ENCODE measurements at places on chromosomes 5 and 9.

DNA sequence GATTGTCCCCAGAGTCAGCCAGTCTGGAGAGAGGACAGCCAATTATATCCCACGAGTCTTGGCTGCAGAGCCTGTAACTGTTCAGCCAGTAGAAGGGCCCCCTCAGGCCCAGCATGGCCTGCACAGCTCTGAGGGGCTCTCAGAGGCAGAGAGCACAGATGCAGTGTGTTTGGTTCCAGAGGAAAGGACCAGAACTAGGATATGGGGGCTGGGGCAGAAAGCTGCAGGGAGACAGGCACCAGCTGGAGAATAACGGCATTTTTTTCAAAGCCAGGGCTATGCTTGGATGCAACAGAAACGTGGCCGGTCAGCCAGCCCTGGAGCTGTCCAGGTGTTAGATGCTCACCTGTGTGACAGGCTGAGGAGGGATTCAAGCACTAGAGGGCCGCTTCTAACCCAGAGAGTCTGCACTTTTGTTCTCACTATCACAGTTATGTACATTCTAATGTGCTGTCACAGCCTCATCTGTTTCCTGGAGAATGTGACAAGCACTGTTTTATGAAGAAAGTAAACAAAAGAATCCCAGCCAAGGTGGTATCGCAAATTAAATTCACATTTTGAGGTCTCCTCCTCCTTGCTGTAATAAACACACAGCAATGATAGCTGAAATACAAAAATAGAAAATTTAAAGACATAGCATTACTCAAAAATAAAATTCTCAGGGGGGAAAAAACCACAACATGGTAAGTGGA lies 96.5 kb downstream of the GABBR2 start:
- no peak for DNase-seq

- no peak for DNase-seq
These were observed 530 bp downstream of the TMEFF1 start for GRCh38 chr9:100473276-100474081.

- no peak for DNase-seq
These were observed 167.7 kb downstream of the MACROH2A1 start for GRCh38 chr5:135231289-135231688.

DNA sequence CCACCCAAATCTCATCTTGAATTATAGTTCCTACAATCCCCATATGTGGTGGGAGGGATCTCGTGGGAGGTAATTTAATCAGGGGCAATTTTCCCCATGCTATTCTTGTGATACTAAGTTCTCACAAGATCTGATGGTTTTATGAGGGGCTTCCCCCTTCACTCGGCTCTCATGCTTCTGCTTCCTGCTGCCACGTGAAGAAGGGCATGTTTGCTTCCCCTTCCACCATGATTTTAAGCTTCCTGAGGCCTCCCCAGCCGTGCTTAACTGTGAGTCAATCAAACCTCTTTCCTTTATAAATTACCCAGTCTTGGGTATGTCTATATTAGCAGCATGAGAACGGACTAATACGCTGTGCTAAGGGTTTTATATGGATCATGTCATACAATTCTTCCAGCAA lies 72.3 kb downstream of the TLE4 start:
- no peak for DNase-seq

DNA sequence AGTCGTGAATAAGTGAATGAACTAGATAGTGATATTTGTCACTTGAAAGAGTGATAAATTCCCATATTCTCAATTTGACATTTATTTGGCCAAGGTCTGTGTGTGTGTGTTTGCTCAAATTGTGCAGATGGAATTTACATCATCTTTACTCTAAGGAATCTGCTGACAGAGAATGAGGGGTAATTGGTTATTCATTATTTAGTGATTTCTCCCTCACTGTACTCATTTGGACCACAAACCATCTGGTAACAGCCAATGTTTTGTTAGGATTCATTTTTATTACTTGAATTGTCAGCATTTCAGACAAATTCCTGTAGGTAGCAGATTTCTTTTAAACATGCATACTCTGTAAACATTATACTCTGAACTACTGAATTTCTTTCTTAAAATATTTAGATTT lies 15.6 kb downstream of the VCAN start:
- DNase-seq = no peak

DNA sequence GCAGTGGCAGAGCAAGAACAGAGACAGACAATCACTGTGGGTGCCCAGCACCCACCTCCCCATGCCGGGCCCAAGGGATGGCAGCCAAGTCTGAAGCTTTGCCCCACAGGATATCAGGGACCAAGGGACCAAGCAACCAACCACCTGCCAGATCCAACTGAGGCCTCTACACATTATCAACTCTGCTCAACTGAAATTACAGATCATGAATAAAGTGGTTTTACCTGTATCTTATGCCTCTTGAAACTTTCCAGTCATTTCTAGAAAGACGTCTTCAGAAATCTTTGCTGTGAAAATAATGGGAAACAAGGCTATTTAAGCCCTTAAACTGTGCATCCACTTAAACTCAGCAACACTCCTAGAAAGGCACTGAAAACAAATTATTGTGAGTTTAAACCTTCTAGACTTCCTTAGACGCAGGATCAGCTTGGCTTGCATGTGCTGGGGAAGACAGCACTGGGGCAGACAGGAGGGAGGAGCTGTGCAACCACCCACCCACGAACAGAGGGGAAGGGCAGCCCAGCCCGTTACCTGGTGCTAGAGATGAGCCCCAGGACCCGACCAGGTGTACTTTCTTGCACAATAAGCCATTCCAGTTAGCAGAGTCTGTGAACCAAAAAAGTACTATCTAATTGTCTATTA lies 80.0 kb downstream of the SEMA4D start:
- DNase-seq = no peak

- DNase-seq = no peak
These were observed 61.2 kb upstream of the TAF11L2 start for GRCh38 chr5:17436761-17437221.

DNA sequence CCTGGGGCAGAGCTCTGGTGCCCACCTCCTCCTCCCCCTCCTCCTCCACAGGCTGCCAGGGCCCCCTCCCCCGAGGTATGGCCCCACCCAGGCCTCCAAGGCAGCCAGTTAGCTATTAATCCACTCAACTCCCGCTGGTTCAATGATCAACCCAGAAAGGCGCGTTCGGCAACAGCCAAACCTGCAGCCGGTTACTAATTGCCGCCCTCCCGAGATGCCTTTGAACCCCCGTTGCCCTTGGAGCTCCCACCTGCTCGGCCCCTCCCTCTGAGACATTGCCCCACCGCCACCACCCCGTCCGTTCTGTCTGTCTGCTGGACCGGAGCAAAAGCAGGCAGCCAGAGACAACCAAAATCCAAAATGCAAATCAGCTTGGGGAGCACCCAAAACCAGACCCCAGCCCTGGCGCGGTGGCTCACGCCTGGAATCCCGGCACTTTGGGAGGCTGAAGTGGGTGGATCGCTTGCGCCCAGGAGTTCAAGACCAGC lies 25.8 kb downstream of the NOTCH1 start:
- no peak for DNase-seq

All from NCI-H187 (cell line).